ENCODE measurements at places on chromosomes 13 and 19. TPM values are rescaled to one million over a fixed set of nuclear protein-coding genes. Genes with fewer than 3 reads are reported as not detected.

The BRCA2 gene
- total RNA-seq, result 5.1 TPM

The PRR20C gene
- not detected for total RNA-seq

The ZNF792 gene
- 44.5 TPM for total RNA-seq

The ZNF443 gene
- 6.7 TPM for total RNA-seq

The GZMM gene
- not detected for total RNA-seq

The KATNAL1 gene
- total RNA-seq, result 9.1 TPM

The S1PR5 gene
- total RNA-seq, result not detected

All from dermis microvascular lymphatic vessel endothelial cell (primary cell).